ENCODE measurements at places on chromosomes 6 and 20.
A peak's percentile ranks its signal among the peaks of the same experiment; 100 is the strongest.

DNA sequence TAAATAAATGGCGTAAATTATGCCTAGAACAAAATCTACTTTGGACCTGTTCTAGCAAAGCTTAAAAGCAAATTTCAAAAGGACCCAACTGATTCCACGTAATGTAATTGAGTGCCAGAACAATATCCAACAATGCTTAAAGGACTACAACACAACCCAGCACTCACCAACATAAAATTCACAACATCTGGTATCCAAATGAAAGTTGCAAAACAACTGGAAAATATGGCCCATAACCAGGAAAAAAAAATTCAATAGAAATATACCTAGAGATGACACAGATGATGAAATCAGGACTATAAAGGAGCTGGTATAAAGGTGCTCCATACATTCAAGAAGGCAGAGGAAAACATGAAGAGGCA lies 14.1 kb downstream of the TUBB2B start:
- no peaks in the 10 kb centered on the region for H3K36me3 ChIP-seq
- no peak overlapping the region for H3K27ac ChIP-seq
- peaks cover 20% of the 10 kb centered on the region for H3K4me1 ChIP-seq
- H3K4me3 ChIP-seq, result no peak overlapping the region
- DNase-seq, result no peak

DNA sequence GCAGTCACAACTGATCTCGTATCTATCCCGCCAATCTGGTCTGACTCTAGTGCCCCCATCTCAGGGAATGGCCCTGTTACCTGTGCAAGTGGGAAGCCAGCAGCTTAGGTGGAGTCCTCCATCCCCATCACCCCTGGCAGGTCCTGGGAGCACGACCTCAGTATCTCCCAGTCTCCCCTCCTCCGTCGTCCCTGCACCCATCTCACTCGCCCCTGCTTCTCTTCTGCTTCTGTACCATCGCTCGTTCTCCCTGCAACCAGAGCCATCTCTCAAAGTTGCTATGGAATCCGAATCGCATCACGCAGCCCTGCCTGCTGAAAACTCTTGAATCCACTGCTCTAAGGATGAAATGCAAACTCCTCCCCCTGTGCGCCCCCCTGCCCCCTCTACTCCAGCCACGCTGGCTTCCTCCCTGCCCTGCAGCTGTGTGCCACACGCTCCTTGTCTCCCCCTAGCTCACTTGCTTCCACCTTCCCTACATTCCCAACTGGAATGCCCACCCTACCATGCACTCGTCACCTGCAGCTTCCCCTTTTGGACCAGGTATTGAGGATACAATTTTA lies 64.0 kb upstream of the PTGIS start:
- no peak overlapping the region for H3K4me3 ChIP-seq
- H3K27ac ChIP-seq, result no peak overlapping the region
- H3K27me3 ChIP-seq, result peaks cover 1% of the 10 kb centered on the region
- peaks cover 17% of the 10 kb centered on the region for H3K36me3 ChIP-seq
- no peaks in the 10 kb centered on the region for H3K4me1 ChIP-seq

DNA sequence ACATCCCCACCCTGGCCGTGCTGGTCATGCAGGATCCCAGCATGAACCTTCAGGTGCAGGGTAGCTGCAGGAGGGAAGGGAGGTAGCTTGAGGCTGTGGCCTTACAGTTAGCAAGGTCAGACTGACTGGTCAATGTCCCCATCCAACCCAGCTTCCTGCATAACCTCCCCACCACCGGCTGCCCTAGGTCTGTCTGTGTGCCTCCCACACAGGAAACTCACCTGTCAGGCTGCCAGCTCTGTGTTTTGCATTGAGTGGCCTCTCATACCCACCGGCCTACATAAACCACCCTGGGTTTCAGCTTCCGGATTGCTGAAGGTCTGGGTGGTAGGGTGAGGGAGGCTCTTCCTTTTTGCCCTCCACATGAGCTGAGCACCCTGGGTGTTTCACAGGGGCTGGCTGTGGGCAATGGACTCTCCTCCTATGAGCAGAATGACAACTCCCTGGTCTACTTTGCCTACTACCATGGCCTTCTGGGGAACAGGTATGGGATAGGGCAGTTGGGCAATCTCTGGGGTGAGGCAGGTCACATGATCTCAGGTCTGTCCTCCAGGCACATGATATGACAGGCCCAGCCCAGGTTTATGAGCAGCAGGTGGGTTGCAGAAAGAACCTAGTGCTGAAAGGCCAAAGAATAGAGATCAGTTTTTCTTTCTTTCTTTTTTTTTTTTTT lies 1.8 kb downstream of the CTSA start:
- no peak overlapping the region for H3K27ac ChIP-seq
- no peak for DNase-seq
- H3K4me1 ChIP-seq, result peaks cover 22% of the 10 kb centered on the region
- H3K4me3 ChIP-seq, result peak overlapping the region; percentile 89

GRCh38 chr6:2876210-2877056 lies 26.7 kb downstream of the SERPINB9 start:
- peaks cover 80% of the 10 kb centered on the region for H3K4me1 ChIP-seq
- peak overlapping the region; percentile 75 for H3K4me3 ChIP-seq
- DNase-seq, result no peak
- peak overlapping the region; percentile 80 for H3K27ac ChIP-seq

DNA sequence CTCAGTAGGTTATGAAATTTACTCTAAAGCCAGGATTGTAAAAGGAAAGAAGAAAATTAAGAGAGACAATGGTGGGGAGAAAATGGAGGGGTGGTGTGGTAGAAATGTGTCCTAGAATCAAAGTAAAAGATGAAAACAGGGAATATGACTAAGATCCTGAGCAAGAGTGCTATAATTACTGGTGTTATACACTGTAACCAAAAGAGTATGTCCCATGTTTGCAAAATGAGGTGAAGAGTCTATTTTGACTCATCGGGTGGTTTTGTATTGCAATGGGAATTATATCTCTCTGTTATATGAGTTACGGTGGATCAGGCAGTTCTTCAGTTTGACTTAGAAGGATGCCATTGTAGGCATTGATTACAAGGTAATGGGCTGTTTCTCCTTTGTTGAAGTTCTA lies 8.5 kb downstream of the L3MBTL3 start:
- H3K27ac ChIP-seq, result no peak overlapping the region
- H3K4me1 ChIP-seq, result peaks cover 54% of the 10 kb centered on the region
- peak; percentile 10 for DNase-seq
- H3K4me3 ChIP-seq, result no peak overlapping the region
